ENCODE measurements at places on chromosomes 13 and 19.

DNA sequence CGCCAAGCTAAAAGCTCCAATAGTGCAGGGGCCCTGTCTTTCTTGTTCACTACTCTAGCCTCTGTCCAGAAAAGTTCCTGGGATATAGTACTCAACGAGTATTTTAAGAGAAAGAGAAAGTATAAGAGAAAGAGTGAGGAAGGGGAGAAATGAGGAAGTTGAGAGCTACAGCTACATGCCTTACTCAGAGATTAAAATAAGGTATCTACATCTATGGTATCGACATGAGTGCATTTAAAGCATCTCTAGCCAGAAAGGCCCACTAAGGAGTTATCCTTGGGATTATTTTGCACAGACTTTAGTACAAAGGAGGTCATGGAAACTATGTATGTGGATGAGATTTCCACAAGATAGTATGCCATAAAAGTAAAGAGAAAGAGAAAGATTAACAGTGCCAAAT lies 28.5 kb downstream of the MYCBP2 start:
- no peak for DNase-seq

- no peak for DNase-seq
Observed at GRCh38 chr13:73767747-73768315, 366.4 kb downstream of the KLF12 start.

GRCh38 chr13:30746791-30747190 lies 11.4 kb downstream of the ALOX5AP start:
- no peak for DNase-seq

DNA sequence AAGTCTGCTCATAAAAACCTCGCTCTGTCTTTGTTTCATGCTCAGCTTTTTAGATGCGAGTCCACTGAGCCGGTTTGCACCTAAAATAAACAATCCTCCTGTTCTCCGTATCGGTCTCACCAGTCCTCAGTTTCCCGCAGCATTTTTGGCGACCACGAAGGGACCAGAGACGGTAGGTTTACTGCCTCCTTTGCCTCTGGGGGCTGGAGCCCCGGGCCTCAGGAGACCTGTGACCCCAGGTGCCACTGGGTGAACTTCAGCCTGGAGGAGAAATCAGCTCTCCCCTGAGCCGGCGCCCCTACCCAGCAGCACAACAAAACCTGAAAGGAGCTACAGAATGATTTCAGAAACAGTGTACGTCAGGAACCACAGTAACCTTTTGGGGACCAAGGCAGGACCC lies 8.1 kb downstream of the SIGLEC11 start:
- no peak for DNase-seq

DNA sequence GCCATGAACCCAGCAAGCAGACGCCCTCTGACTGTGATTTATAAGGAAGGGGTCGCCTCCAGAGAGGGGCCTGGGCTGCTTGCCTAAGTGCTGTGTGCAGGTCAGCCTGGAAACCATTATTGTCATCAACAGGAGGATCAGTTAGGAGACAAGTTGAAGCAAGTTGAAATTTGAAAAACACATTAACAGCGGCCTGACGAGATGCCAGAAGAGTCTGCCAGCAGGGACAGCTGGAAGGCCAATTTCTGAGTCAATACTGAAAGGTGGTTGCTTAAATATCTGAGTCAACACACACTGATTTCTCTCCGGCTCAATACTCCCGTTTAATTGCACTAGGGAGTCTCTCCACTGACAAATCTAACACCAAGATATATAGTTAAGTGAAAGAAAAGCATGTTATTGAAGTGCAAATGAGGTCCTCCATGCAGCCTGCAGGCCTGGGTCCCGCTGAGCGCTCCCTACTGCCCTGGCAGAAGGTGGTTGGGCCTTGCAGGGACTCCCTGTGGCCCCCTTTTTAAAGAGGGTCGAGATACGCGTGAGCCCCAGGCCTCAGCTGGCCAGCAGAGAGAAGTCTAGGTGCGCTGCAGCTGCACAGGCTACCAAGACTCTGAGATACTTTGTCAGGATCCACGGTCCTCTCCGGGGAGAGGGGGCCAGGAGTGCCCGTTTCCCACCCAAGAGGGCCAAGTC lies 91.1 kb downstream of the RNASEH2B start:
- DNase-seq, result no peak

GRCh38 chr19:47701717-47702552 lies 11.3 kb upstream of the EHD2 start:
- peak; percentile 66 for DNase-seq

DNA sequence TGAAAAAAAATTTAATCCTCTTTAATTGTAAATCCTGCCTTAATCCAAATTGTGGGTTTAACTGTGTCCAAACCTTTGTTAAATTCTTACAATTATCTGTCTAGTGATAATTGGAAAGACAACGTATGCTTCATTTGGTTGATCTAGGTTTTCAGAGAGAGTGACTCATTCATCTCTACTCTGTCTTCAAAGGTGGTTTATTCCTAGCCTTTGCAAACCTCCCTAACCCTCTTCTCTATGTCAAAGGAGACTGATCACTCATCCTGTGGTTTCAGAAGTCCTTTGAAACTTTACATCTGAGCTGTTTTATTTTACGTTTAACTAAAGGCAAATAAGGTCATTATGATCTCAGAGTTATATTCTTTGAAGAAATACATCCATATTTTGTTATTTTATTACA lies 8.8 kb upstream of the OXGR1 start:
- no peak for DNase-seq

DNA sequence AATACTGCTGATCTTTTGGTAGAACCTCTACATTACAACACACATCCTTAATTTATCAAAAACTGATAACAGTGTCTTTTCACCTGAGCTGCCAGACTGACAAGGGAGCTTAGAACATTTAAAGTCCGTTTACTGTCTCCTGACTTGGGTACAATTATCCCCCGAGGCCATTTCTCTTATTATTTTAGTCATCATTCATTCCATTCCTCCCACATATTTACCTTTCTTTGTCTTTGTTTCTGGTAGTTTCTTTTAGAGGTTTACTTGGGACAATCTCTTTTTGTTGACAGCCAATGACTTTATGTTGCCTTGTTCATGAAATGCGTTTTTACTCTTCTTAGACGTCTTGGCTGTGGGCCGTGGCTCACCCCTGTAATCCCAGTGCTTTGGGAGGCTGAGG lies 186.9 kb downstream of the PCCA start:
- DNase-seq, result no peak

DNA sequence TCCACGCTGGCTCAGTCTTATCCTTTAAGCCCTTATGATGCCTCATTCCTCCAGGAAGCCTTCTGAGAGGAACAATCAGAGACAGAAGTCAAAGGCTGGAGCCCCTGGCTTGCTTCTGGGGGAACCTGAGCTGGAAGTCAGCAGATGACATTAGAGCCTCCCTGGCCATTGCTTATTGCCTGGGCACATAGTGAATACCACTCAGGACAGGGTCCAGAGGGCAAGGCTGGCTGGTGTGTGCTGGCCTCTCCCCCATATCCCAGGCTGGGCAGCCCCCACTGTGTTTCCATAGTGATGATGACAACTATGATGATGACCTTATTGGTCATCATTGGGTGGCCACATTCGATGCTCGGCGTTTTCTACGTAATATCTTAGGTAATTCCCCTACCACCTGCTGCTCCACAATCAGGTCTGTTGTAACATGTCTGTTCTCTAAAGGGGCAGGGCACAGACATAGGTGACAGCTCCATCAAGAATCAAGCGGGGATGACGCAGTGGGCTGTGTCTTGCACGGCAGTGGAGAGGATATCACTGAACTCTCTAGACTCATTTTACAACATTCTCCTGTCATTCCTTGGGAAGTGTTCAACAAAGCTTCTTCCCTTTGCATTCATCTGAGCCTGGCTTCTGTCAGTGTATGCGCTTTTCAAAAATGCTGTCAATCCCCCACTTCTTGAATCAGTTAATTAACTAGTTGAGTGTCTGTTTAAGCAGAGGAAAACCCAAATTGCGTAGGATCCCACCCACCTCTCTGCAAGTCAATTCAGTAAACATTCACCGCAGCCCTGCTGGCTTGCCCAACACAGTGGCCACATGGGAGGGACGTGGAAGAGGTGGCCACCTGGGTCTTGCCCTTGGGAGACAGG lies 89.4 kb upstream of the TSHZ3 start:
- DNase-seq, result no peak

DNA sequence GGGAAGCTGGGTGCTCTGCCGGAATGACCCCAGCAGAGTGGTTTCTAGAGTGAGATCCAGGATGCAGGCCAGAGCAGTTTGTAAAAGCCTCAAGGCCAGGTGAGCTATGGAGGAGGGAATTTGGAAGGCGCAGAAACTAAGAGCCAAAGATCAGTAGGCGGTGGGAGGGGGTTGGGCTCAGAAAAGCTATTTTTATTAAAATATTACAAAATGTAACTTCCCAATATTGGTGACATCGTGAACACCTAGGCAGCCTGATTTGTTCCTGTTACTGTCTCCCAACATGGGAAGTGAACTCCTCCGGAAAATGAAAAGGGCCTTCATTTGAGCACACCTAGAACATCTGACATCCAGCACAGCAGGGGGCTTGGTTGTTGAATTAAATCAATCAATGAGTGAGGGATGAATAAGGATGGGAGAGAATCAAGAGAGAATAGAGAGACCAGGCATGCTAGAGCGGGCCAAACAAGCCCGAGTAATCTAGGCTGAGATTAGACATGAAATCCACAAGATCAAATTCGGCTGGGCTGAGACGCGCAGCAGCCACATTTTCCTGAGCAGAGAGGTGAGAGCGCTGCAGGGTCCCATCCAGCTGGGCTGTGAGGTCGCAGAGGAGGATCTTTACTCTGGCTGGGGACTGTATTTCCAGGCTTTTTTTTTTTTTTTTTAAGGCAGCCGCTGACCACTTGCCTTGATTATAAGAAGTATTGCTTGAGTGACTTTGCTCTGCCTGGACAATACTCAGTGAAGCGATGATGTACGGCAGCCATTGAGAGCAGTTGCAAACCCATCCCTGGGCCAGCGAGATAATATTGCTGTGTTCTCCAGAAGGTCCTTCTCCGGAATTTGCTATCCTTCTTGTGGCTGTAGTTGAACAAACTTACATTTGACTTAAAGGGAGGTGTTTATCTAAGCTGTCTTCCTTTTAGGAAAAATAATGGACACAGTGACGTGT lies 178.0 kb upstream of the KL start:
- no peak for DNase-seq

DNA sequence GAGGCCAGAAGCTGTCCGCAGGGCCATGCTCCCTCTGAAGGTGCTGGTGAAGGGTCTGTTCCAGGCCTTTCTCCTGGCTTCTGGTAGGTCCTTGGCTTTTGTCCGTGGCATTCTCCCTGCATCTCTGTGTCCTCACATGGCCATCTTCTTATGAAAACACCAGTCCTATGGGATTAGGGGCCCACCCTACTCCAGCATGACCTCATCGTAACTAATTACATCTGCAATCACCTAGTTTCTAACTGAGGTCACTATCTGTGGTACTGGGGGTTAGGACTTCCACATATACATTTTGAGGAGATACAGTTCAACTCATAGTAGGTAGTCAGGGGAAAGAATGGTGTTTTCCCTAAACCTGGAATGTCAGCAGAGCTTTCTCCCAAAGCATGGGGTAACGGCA lies 3.1 kb downstream of the C13orf42 start:
- no peak for DNase-seq

DNA sequence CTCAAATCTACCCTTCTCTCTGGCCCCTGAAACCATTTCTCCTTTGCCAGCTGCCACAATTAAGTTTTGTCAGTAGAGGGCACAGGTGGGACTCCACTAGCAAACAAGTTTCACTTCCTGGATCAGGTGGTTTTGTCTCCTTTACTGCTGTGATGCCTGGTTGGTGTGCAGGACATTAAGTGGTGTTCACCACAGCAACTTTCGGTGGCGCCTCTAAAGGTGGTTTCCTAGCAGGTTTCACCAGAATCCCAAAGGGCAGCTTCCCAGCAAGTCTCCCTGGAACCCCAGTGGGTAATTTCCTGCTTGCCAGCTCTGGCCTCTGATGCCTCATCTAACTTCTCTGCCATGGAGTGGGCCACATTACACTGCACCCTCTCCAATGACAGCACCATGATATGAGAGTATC lies 16.6 kb downstream of the MED4 start:
- no peak for DNase-seq

DNA sequence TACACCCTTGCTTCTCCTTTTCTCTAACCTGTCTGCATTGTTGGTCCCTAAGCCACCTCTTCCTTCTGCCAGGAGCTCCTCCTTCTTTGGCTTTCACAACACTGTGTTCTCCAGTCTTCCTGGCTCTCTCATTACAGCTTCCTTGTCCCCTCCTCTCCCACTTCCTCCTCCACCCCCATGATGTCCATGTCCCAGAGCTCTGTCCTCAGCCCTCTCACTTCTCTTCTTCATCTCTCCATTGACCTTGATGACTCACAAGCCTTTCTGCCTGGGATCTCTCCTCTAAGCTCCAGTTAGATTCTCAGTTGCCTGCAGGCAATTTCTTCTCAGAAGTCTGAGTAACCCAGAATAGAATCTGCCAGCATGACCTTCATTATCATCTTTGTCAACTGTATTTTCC lies 100.3 kb upstream of the WASF3 start:
- no peak for DNase-seq

- peak; percentile 93 for DNase-seq
Observed at GRCh38 chr19:7870571-7871436, 3.4 kb downstream of the PRR36 start.

DNA sequence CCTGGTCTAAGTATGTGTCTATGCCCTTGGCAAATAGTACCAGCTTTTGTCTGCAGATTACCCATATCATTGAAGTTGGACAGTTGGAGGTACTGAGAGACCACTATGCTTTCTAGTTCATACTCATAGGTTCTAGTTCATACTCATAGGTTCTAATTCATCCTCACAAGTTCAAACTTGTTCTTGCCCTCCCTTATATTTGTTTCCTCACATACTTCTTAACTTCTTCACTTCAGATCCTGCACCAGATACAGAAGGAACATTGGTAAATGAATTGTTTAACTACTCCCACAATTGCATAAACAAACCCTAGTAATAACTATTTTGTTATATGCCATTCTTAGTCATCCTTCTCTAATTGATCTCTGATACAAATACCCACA lies 172.2 kb downstream of the SLITRK1 start:
- DNase-seq, result no peak

GRCh38 chr13:66967811-66968597 lies 262.1 kb downstream of the PCDH9 start:
- no peak for DNase-seq

DNA sequence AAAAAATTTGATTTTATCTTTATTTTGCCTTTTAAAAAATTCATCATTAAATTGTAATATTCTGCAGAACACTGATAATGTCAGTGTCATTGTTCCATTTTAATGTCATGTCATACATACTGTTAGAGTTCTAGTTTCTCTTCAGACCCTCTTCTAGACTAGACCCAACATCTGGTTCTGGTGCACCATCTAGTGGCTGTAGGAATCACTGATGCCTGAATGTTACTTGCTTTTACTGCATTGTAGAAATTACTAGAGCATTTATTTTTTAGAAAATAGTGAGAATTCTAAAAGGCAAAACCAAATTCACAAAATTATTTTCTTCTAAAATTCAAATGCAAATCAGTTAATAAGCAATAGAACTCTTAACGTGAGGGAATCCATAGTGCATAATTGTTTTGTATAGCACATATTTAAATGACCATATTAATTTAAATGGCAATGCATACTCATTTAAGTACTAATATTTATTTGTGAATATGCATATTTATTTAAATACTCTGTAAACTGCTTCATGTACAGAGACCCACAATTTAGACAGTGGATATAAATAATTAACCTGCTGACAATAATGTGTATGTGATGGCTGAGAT lies 425.7 kb downstream of the KLF12 start:
- no peak for DNase-seq

- DNase-seq, result no peak
Observed at GRCh38 chr19:43584484-43584883, 8.9 kb downstream of the PINLYP start.
